ENCODE measurements at places on chromosomes 13 and 19.

GRCh38 chr13:48592688-48593049 is 59.8 kb upstream of the RCBTB2 start:
- no peak for DNase-seq

DNA sequence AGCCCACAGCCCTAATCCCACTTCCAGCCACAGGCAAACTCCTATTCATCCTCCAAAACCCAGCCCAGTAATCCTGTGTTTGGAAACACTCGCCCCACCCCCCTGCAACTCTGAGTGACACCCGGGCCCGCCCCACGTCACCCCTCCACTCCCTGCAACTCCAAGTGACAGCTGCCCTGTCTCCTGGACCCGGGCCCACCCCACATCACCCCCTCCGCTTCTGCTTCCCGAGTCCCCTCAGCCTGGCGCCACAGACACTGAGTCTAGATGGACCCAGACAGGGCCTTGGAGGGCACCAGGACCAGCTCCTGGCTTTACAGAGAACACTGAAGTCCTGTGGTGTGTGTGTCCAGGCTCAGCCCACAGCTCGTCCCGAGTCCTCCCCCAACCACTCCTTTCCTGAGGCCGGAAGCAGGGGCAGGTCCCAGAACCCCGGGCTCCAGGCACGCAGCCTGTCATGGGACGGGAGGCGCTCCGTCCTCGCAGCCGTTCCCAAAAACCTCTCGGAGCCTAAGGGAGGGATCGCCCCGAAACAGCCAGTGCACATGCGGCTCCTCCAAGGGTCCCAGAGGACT is 7.7 kb downstream of the REXO1 start:
- DNase-seq, result no peak

- DNase-seq, result no peak
Observed at GRCh38 chr13:76383676-76384461, 502.3 kb downstream of the KCTD12 start.

DNA sequence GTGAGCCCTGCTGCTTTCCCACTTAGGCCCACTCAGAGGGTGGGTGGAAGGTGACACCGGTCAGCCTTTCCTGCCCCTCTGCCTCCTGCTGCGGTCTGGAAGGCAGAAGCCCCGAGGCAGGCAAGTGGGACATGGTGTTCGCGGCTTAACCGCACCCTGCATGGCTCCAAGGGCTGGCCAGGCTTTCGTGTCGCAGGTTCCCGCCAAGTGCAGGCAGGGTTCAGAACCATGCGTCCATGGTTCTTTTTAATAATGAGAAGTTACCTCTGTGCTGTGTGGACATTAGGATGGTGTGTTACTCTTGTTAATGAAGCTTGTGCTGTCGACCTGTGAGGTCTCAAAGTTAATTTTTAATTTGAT is 986 bp downstream of the DGKH start:
- DNase-seq, result no peak

DNA sequence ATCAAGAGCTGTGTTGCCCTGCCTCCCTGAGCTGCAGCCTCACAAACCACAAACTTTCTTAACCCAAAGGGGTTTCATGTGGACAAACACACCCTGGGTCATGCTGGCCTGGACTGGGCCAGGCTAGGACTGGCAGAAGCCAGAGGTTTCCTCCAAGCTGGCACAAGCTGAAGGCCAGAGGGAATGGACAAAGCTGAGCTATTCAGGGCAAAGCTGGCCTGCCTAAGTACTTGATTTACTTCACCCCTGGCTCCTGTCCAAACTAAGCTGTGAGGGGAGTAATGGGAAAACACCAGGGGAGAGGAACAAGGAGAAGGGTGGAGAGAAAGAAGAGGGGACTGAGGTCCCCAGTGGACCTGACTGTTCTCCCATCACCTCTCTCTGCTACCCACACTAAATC is 6.2 kb downstream of the CPAMD8 start:
- DNase-seq, result no peak

DNA sequence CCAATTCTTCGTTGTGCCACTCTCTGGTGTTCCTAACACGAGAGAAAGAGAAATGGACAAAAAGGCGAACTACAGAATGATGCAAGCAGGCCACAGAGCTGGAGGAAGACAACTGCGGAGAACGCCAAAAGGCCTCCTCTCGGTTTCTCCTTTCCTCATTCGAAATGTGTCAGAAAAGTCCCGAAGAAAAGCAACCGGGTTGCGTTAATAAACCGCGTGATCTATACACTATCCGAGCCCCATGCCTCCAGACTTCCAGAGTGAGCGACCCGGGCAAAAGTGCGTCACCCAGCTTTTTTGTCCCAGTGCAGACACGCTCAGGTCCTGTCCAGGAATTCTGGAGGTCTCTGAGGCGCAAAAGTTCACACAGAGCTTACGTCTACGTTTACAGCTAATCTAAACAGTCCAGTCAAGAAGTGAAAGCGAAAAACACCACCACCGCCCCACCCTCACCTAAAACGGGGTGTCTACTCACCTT is 413 bp downstream of the N4BP2L2 start:
- peak; percentile 47 for DNase-seq

DNA sequence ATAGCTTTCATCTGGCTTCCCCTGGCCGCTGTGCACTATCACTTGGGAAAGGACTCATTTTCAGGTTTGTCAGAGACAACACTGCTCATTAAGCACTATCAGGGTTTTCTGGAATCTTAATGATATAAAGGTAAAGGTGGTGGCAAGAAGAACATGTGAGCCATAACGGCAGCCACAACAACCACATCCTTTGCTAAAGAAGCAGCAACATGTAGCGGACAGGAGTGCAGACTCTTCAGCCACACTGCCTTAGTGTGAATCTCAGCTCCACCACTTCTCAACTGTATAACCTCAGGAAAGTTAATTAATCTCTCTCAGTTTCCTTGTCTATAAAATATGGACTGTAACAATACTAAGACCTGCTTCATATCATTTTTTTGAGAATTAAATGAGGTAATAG is 24.1 kb upstream of the MIR17HG start:
- no peak for DNase-seq

- no peak for DNase-seq
Observed at GRCh38 chr19:42367929-42368328, 22.2 kb downstream of the CNFN start.

DNA sequence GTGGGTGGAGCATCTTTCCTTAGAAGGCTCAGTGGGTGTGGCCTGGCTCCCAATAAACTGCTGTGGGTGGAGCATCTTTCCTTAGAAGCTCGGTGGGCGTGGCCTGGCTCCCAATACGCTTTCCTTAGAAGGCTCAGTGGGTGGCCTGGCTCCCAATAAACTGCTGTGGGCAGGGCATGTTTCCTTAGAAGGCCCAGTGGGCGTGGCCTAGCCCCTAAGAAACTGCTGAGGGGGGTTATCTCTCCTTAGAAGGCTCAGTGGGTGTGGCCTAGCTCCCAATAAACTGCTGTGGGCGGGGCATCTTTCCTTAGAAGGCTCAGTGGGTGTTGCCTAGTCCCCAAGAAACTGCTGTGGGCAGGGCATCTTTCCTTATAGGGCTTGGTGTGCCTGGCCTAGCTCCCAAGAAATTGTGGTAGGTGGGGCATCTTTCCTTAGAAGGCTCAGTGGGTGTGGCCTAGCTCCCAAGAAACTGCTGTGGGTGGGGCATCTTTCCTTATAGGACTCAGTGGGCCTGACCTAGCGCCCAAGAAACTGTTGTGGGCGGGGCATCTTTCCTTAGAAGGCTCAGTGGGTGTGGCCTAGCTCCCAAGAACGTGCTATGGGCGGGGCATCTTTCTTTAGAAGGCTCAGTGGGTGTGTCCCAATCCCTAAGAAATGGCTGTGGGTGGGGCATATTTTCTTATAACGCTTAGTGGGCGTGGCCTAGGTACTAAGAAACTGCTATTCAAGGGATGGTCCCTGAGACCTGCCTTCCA is 10.3 kb downstream of the HSH2D start:
- no peak for DNase-seq

- DNase-seq, result no peak
Observed at GRCh38 chr19:43674596-43674995, 4.6 kb upstream of the PLAUR start.

GRCh38 chr13:72620874-72621273 is 106.6 kb downstream of the MZT1 start:
- no peak for DNase-seq

DNA sequence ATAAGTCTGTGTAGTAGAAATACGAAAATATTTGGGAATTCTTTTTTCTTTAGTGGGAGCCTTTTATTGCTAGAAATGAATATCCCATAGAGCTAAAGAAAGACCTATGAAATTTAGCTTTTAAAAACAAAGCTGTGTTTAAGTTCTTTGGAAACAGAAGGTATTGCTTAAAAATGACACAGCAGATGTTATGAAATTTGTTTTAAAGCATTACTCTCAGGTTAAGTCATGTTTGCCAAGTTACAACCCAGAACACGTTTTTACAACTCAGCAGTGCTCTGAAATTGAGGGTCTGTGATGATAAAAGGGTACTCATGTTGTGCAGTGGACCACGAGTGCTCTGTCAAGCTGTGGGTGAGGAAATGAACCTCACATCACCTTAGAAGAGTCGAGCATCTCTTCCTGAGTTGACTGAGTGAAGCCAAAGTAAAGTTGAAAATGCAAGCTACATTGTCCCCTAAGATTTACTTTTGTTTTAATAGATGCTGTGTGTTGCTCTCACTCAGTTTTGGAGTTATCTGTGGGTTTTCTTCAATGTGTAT is 161.1 kb downstream of the SHISA2 start:
- DNase-seq, result no peak
